ENCODE measurements at places on chromosomes 6 and 20.

DNA sequence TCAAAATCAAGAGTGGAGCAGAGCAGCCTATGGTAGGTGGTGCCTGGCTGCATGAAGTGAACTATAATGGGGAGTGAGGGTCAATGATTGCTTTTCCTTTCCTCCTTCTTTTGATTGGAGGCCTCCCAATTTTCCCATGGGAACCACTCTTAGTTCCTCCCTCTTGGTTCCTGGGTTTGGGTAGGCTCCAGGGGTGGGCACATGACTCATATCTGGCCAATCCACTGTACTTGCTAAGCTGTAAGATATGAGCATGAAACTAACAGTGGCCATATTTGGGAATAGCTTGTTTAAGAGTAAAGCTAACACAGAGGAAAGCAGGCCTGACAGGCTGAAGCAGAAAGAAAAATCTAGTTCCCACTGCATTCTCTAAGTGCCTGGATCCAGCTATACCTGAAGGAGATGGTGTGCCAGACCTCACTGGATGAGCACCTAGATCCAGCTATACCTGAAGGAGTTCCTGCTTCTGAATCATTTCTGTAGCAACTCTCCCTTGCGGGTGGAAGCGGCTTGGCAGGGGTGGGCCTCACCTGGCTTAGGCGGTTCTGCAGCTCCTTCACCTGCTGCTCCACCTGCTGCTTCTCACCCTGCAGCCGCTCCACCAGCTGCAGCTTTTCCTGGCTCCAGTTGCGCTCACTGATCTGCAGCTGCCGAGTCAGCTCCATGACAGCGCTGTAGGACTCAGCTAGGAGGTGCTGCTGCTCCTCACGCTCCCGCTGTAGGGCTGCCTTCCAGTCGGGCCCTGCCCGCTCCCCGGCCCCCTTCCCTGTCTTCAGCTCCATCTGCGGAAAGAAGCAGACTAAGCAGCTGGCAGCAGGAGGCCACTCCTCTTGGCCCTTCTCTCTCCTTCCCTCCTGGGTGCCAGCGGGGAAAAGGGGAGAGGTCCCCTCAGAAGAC, 29.0 kb upstream of the DSN1 start:
- DNase-seq, result no peak

GRCh38 chr6:166483573-166484250, 101.0 kb upstream of the MPC1 start:
- DNase-seq, result no peak

- DNase-seq, result no peak
These were observed 35.3 kb downstream of the KIF16B start for GRCh38 chr20:16537918-16538317.

GRCh38 chr6:34151321-34152041, 5.6 kb upstream of the GRM4 start:
- no peak for DNase-seq

GRCh38 chr20:58715391-58715800, 22.8 kb downstream of the NPEPL1 start:
- DNase-seq, result no peak

GRCh38 chr20:60055740-60056139, 97.5 kb downstream of the CDH26 start:
- peak; percentile 19 for DNase-seq

DNA sequence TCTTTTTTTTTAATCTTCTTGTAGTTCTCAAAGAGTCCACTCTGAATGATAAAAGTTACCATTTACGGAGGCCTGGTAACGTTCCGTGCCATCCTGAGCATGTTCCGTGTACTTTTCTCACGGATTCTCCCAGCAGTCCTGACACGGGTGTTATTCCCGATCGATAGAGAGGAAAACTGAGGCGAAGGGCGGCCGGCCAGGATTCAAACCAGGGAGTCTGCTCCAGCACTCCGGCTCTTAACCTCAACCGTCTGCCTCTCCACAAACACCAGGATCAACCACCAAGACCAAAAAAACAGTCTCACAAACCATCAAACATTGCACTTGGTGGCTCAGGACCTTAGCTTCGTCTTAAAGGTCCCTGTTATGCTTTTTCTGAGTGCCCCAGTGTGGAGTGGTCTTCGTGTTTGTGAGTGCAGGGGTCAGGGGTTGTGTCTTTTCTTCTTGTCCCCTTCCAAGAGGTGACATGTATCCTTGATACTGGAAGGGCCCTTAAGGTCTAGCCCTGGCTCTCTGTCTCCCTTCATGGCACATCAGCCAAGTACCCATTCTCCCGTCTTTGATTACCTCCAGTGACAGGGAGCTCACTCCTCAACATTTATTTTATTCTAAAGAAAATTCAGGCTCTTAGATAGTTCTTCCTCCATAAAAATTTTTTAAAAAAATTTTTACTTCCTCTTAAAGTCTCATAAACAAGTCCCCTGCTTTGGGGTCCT, 35.1 kb downstream of the SRC start:
- DNase-seq, result no peak

GRCh38 chr6:25196464-25196863, 82.7 kb upstream of the CARMIL1 start:
- no peak for DNase-seq

GRCh38 chr6:157139054-157139708, 184.1 kb downstream of the TMEM242 start:
- DNase-seq, result no peak

- DNase-seq, result no peak
These were observed 102.8 kb downstream of the PREX1 start for GRCh38 chr20:48724891-48725554.

DNA sequence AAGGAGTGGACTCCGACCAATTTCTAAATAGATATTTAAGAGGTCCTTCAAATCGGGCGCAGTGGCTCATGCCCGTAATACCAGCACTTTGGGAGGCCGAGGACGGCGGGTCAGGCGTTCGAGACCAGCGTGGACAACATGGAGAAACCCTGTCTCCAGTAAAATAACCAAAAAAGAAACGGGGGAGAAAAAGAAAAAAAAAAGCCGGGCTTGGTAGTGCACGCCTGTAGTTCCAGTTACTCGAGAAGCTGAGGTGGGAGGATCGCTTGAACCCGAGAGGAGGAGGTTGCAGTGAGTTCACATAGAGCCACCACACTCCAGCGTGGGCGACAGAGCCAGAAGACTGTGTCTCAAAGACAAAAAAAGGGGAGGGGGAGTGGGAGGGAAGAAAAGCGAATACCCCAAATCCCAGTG, 53.3 kb upstream of the HFE start:
- DNase-seq, result no peak

GRCh38 chr6:41445261-41445660, 100.9 kb upstream of the FOXP4 start:
- DNase-seq, result no peak

DNA sequence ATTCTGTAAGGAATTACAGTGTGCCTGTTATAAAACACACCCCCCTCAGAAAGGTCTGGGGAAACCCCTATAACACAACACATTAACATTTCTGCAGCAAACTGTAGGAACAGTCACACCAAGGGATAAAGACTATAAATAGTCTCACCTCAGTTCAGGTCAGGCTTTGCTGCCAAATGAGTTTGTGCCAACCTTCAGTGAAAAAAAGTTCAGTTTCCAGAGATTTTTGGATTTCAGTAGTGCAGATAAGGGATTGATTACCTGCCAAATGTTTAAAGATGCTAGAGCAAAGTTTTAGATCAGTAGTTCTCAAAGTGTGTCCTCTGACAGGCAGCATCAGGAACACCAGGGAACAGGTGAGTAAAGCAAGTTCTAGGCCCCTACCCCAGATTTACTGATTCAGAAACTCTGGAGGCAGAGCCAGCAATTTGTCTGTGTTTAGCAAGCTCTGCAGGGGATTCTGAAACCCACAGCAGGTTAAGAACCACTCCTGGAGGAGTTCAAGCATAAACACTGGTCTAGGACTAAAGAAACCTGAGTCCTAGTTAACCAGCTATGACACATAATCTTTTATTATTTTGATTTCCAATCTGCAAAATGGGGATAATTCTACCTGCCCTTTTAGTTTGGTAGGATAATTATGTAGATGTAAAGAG, 111.0 kb downstream of the RCAN2 start:
- DNase-seq, result no peak

DNA sequence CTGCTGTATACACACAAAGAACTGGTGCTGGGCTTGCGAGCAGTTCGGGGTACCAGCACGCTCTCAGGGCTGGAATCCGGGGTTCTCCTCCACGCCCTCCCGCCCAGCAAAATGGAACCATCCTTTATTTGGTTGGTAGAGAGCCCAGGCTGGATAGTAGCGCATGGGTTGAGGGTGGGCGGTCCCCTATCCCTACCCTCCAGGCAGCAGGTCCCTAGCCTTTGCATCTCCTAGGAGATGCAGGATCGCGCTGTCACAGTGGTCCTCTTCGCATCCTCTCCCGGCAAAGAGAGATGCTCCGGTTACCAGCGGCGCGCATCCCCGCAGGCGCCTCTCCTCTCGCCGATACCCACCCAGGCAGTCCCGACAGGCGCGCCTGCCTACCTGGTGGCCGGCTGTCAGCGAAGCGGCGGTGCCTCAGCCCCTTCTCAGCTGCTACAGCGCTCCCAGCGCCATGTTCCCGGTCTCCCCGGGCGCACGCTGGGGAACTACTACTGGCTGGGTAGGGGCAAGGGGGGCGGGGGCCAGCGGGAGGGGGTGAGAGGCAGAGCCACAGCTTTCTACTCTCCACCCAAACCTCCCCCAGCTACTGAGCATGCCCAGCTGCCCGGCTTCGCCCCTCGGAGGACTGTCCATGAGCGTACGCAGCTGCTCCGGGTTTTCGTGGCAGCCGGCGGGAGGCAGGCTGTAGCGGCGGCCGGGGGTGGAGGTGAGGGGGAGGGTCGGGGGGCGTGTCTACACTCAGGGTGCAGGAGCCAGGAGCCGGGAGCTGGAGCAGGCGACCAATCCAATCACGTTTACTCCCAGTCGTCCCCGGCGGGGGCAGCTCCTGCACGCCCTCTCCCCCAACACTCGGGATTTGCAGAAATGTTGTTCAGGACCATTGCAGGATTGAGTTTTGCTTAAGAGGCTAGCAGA, at the start of gene PAK5:
Gene PAK5 (minus strand): TSS at position 699 of the 918 bp plus-strand sequence. CDS start 194,748 bp downstream, outside the sequence.
- no peak for DNase-seq

DNA sequence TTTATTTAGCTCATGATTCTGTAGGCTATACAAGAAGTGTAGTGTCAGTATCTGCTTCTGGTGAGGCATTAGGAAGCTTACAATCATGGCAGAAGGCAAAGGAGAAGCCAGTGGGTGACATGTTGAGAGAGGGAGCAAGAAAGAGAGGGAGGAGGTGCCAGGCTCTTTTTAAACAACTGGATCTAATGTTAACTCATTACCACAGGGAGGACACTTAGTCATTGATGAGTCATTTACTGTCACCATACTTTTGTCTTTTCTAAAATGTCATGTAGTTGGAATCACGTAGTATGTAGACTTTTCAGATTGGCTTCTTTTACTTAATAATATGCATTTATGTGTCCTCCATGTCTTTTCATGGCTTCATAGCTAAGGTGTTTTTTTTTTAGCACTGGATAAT, 58.1 kb downstream of the NUS1 start:
- no peak for DNase-seq

DNA sequence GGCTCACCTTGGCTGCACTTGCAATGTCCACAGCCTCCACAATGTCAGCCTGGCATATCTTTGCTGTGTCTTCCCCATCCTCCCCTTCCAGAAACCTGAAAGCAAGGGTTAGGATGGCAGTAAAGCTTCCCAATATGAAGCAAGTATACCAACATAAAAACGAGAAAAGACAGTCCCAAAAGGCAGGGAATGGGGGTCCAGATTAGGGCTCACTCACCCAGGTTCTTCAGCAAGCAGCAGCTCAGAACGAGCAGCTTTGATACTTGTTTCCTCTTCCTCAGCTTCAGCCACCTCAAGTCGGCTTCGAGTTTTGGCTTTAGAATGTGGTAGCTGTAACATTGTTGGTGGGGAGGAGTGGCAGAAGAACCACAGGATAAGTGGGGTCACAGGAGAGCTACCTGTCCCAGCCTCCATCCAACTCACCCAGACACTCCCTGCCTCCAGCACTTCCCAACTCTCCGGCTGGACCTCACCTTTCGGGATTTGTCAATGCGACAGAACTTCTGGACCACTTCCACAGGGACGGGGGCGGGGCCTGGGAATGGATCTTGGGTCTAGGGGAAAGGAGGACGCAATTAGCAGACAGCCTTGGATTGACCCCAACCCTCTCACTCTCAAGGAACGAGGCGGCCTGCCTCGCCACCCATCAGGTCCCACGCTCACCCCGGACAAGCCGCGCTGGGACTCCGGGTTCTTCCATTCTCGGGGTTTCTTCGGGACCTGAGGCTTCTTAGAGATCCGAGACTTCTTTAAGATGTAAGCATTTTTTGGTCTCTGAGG, 708 bp downstream of the WDR46 start:
- no peak for DNase-seq

DNA sequence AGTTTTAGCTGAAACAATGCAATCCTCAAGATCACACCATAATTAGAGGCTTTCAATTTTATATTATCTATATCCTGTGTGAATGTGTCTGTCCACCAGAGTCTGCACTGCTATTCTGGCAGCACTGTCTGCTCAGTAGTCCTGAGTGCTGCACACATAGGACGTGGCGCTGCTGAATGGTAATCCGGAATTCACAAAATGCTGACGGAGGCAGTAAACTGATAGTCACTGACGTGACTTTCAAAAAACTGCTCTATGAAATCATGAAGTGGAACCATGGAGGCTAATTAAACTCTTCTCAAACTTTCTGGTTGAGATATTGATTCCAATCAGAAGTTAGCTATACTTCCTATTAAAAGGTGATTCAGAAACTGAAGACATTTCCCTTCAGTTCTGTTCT, 190.8 kb upstream of the NOX3 start:
- no peak for DNase-seq
